ENCODE measurements at places on chromosomes 2 and 18.

DNA sequence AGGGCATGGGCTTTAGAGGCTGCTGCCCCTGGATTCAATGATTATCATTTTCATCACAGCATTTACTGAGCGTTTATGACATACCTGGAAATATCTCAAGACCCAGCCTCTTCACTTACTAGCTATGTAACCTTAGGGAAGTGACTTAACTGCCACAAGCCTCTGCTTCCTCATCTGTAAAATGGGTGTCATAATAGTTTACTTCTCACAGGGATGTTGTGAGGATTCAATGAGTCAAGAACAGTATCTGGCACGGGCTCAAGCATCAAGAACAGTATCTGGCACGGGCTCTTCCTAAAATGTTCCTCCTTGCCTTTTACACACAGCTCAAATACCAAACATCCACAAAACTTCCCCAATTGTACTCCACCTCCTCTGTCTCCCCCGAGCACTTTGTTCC, 31.4 kb downstream of the LGALSL start:
- no peak for DNase-seq

GRCh38 chr2:234533626-234534025, 36.7 kb upstream of the ARL4C start:
- no peak for DNase-seq

DNA sequence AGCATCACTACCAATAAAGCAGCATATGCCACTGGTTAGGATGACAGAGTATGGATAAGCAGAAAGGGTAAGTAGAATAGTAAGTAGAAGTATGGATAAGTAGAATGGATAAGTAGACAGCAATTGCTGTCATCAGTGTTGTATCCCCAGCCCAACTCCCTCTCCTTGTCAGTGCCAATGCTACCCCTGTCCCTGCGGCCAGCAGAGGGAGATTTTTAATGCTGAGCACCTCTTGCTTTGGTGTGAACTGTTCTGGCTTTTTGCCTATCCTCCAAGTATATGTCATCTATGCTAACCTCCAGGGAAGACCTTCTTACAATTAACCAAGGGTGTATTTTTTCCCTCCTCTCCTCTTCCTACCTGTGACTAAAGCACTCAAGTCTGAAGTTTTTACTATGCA, 136.7 kb upstream of the SPHKAP start:
- no peak for DNase-seq

GRCh38 chr2:62968168-62968567, 82.5 kb upstream of the OTX1 start:
- DNase-seq: no peak

DNA sequence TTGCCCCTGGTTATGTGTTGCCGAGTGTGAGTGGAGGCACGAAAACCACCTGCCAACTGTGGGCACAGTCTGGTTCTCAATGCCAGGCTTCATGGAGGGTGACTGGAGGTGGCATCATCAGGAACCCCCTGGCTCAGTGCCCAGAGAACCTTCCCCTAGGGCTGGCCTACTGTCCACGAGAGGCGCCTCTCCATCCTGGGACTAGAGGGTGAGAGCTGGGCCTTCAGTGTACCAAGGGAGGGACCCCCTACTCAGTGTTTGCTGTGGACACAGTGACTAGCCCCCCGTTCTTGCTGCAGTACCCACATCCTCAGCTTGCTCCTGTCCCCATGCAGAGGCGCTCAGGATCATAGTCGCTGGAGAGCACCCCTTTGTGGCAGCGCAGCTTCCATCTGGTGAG, 202.6 kb downstream of the HDAC4 start:
- no peak for DNase-seq

- no peak for DNase-seq
Measured at GRCh38 chr2:239833269-239834109, 191.7 kb downstream of the NDUFA10 start.

DNA sequence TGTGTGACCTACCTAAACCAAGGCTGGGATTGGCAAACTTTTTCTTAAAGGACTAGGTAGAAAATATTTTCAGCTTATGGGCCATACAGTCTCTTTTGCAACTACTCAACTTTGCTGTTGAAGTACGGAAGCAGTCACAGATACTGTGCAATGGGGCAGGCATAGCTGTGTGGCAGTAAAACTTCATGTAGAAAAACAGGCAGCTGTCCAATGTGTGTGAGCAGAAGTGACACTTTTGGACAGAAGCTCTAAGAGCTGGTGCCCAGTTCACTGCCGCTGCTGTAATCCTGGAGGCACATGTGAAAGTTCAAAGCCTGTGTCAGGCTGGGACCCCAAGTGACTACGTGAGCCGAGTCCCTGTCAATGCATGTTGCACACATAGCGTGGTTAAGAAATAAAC, 46.7 kb downstream of the MAPK4 start:
- no peak for DNase-seq

DNA sequence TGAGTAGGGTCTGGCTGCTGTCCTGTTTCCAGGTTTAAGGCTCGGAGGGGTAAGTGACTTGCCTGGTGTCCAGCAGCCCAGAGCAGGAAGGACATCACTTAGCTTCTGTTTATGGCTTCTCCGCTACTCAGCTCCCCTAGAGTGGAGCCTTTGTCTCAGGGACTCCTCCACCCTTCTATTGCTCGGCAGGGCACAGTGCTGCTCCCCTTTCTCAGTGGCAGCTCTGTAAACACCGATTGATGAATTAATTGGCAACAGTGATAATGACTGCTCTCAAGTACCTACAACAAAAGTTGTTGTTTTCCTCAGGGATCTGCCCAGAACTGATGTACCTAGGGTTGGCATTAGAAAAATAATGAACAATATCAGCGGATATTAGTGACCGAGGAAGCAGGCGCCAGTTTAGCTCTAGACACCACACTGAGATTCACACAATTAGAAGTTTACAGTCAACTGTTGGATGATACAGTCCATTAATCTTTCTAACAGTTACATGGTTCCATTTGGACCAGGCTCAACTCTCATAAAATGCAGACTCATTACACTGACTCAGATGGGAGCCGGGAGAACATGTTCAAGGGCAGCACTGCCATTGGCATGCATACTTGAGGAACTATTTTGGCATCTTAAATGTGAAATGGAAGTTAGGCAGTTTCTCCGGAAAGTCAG, 265.7 kb downstream of the MTX2 start:
- no peak for DNase-seq

DNA sequence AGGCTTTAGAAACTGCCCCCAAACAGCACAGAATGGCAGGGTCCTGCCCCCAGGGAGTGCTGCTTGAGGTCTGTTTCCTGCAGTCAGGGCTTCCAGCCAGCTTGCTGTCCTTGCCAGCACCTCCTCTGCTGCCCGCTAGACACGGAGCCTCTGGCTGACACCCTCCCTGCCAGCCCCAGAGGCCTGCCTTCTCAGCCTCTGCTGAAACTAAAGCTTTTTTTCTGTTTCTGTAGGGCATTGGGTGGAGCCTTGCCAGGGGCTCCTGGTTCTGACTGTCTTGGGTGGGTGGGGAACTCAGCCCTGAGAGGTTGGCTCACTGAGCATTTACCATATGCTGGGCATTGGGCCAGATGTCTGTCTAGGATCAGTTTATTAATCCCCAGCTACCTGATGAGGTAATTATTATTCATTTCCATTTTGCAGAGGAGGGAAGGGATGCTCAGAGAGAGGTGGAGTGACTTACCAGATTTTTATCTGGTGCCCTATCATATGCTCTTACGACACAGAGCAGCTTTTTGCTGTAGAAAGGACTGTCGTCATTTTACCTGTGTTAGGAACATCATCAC, 35.4 kb downstream of the INPP4A start:
- peak; percentile 62 for DNase-seq

DNA sequence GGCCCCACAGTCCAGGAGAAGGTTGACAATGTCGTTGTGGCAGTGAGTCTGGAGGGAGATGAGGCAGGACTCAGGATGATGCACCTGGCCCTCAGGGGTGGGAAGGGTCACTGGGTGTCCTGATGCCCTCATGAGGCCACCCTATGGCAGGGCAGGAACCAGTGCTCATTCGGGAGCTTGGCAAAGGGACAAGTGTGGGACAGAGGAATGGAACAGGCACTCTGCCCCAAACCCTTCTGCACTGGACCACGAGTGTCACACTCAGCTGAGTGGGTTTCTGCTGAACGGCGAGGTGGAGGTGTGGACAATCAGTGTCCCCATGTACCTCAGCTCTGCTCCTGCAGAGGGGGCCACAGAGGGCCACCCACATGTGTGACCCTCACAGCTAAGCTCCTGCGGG, 32.0 kb downstream of the ANKMY1 start:
- peak; percentile 3 for DNase-seq

DNA sequence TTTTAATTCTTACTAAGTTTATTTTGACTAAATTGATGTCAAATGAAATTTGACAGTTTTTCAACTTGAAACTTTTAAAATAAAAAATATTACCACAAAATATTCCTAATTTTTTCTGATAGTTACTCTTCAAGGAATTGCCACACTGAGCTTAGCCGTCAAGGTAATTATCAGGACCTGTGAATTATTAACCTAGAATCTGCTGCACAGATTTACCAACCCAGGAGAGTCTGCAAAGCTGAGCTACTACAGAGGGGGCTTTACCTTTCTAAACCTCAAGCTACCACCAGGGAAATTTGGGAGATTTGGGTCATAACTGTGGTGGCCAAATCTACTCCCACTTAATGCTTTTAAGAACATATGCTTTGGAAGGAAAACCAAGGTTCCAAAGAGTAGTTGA, 324.6 kb downstream of the CCDC178 start:
- no peak for DNase-seq

DNA sequence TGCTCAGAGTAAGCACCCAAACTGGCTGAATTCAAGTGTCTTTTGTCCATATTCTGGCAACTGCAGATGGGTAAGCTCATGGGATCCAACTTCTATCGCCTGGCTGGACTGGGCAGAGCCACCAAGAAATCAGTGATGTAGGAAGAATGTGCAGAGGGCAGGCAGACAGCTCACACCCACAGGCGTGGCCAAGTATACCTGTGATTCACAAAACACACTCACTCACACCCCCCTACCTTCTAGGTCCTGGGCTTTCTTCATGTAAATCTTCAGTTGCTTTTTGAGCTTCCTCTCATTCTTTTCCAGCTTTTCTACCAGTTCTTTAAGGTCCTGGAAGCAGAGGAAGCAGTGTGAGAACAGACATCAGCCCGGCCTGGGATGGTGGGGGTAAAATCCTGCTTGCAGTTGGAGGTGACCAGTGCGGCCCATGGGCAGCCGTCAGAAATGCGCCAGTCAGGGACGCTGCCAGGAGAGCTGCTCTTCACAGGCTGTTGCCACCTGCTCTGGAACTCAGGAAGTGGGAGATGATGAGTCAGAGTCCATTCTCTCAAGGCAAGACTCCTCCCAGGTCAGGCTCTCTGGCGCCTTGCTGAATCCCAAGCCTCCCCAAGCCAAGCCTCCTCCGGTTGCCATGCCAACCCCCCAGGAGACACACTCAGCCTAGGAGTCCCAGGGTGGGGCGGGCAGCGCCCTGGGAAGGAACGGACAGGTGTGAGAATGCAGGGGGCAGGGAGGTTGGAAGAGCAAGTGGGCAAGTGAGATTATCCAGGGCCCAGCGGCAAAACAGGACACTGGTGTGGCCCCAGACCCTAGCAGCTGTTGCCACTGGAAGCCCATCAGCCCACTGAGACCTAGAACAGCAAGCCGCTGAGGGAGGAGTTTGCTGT, 36.2 kb upstream of the ACAA2 start:
- no peak for DNase-seq

DNA sequence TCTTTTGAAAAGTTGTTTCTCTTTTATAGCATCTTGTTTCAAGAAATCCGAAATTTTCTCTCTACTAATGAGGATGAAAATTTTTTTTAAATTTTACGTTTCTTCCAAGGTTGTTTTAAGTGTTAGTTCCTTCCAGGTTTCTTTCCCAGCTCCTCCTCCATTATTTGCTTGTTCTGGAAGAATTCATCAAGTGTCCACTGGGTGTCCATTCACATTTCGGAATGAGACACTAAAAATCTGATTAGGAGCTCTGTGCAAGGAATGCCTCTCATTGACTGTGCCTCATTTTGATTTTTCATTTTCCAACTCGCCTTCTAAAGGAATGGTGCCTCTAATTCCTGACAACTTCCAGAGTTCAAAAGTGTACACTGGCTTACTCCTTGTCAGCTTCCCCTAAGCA, 6.1 kb downstream of the SP100 start:
- no peak for DNase-seq

DNA sequence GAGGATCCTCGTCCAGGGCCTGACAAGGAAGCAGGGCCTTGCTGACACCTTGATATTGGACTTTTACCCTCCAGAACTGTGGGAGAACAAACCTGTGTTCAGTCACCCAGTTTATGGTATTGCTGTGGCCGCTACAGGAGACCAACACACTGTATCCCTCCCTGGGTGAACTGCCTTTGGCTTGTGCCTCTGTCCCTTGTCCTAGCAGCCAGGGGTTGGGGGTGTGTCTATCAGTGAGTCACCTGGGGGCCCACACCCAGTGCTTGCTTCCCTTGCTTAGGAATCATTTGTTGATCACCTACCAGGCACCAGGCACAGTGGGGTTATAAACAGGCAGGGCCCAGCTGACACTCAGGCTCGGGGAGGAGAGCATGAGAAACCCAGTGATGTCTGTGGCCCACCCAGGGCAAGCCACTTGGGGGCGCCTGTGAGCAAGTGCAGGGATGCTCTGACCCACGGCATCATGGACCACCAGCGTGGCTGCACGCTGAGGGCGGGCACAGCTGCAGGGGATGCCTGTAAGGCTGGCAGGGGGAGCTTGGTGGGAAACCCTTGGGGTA, 17.1 kb downstream of the TMEM185B start:
- DNase-seq: peak; percentile 59

GRCh38 chr2:44321360-44321759, 39.9 kb downstream of the PREPL start:
- DNase-seq: no peak

GRCh38 chr2:42050703-42051542, 3.1 kb downstream of the PKDCC start:
- no peak for DNase-seq
